ENCODE measurements at places on chromosomes 2 and 18.

DNA sequence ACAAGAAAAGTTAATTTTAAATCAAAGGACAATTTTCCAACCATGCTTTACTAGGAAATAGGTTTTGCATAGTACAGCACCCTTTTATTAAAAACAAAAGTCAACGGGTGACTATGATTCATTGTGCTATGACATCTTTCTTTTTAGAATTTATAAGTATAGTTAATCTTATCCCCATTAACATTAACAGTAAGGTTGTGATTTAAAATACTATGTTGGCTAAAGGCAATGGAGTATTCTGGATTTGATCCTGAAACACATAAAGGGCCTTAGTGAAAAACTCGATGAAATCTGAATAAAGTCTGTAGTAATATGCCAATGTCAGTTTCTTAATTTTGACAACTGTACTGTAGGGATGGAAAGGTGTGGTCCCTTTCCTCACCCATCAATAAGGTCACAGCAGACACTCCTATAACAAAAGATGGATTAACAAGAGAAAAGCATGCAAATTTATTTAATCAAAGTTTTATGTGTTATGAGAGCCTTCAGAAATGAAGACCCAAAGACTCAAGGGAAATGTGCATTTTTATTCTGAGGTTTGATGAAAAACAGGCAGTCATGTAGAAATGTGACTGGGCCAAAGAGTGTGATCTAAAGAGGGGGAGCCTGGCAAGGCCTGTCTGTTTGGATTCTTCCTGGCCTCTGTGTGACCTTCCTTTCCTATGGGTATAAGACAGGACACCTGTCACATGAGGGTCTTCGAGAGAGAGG lies 731.4 kb downstream of the TSN start:
- DNase-seq = no peak

- no peak for DNase-seq
Observed at GRCh38 chr2:99786636-99787390, 297.0 kb upstream of the REV1 start.

GRCh38 chr18:33577685-33578517 lies at the start of gene ASXL3:
Gene ASXL3, plus strand, starts transcription at chr18:33578219. Its CDS starts 413 bp downstream, at chr18:33578632.
- DNase-seq = peak; percentile 43

GRCh38 chr2:142786918-142787702 lies 90.4 kb upstream of the KYNU start:
- DNase-seq = no peak

DNA sequence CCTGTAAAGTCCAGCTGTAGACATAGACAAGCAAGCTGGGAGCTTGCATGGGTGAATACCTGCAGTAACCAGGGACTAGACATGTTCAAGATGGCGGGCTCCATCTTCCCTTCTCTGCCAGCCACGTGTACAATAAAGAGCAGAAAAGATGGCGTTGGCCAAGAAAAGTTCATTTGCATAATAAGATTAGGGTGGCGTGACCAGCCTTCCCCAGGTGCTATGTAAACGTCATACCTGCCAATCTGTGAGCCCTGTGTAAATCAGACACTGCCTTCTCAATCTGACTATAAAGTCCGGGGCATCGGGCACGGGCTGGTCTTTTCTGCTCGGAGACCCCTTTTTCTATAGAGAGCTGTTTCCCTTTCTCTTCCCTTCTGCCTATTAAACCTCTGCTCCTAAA lies 101.6 kb upstream of the XPO1 start:
- DNase-seq = no peak

GRCh38 chr18:46133534-46133933 lies 29.3 kb downstream of the HAUS1 start:
- no peak for DNase-seq

DNA sequence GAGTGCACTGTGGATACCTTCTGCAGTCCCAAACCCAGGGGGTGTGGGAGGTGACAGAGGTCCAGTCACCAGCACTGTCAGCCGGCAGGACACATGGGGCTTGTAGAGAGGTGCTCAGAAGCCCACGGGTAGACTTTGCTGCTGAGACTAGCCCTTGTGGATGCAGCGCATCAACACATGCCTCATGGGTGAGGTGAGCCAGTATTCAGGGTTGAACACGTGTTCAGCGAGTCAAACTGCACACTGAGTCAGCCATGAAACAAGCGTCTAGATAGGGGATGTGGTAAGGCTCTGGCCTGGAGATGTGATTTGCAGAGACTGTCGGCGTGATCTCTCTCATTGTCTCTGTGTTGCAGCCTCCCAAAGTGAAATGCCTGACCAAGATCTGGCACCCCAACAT lies 35.8 kb upstream of the SCLY start:
- no peak for DNase-seq

DNA sequence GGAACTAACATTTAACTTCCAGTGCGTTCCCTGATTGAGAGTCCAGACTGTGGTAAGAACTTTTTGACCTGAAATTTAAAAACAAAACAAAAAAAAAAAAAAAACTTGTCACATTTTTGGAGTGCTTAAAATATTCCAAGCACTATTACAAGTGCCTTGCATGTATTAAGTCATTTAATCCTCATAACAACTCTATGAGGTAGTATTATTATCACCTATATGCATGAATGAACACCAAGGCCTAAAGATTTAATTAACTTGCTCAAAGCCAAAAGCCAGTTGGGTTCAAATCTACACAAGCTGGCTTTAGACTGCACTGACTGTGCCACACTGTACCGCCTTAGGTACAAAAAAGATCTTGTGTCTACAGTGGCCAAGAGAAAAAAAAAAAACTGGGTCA lies 35.2 kb downstream of the METTL4 start:
- DNase-seq = no peak

DNA sequence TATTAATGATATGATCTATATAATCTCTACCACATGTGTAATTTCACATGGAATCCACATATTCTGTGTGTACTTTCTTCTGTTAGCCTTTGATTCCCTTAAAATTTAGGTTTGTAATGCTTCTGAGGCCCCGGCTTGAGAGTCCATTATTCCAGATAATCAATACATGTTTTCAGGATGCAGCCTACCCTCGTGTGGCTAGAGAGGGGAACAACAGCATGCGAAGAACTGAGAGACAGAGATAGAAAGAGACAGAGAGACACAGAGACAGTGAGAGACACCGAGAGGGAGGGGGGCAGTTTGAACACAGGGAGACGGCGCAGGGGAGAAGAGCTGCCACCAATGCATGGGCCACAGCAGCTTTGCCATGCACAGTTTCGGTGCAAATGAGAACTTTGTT lies 185.4 kb downstream of the SNTG2 start:
- DNase-seq = no peak

- DNase-seq = no peak
Observed at GRCh38 chr2:200847269-200847668, 17.2 kb downstream of the CLK1 start.
